HS-27A (cell line): ENCODE measurements at places on chromosomes 13 and 19.

- DNase-seq: no peak
Measured at GRCh38 chr13:39335721-39336120, 267.3 kb downstream of the LHFPL6 start.

GRCh38 chr13:46343279-46343994 lies 43.6 kb downstream of the RUBCNL start:
- DNase-seq: no peak

- DNase-seq: no peak
Measured at GRCh38 chr19:5823579-5824281, 15.8 kb downstream of the FUT6 start.

DNA sequence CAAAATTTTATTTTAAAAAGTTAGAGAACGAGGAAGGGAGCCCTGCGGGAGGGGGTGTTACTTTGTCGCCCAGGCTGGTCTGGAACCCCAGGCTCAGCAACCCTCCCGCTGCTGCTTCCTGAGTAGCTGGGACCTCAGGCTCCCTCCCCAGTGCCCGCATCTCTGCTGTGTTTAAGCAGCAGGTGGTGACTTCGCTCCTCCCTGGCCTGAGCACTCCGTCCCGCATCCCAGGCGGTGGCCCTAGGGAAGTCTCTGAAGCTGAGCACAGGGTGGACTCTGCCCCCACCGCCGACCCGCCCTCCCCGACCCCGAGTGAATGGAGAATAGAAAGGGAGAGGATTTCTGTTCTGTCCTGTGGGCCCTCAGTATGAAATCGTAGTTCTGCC lies 30.5 kb downstream of the ZNF701 start:
- no peak for DNase-seq

- no peak for DNase-seq
Measured at GRCh38 chr19:45231891-45232290, 13.3 kb downstream of the EXOC3L2 start.

- no peak for DNase-seq
Measured at GRCh38 chr13:25981060-25981459, 70.8 kb downstream of the SHISA2 start.

DNA sequence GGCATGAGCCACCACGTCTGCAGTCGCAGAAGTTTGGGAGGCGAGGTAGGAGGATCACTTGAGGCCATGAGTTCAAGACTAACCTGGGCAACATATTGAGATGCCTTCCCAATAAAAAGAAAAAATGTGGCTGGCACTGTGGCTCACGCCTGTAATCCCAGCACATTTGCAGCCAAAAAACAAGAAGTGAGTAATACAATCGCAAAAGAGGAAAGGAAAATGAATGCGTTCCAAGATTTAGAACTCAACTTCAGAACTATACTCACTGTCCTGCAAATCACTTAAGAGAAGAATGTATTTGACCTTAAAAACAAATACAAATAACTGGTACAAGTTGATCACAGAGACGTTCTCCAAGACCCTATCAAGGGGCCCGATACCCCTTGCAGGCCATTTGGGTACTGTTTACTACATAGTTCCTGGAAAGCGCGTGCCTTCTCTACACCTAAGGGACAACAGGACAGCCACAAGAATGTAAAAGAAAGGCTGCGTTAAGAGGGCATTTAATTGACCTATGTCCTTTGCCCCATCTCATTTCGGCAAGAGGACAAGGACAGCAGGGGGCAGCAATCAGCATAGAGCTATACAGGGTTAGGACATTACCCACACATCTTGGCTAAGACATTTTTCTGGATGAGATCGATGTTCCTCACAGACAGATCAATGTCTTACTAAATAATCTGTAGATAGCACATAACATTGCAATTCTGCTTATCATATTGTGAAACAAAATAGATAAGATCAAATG lies 41.3 kb downstream of the FLT3 start:
- DNase-seq: no peak

DNA sequence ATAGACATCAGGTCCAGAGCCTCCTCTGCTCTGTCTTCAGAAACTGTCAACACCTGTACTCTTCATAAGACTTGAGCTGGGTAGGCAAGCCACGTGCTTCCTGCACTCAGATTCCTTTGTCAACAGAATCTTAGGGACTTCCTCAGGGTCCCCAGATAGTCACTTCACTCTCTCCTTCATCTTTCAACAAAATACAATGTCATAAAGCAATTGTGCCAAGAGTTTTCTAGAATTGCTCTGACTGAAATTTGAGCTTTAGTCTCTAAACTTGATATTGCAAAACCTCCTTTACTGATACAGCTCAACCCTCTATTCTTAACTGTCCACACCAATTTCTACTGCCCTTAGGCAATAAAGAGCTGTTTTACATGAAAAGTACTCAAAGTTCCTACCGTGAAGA lies 179.9 kb downstream of the IRS2 start:
- DNase-seq: no peak

DNA sequence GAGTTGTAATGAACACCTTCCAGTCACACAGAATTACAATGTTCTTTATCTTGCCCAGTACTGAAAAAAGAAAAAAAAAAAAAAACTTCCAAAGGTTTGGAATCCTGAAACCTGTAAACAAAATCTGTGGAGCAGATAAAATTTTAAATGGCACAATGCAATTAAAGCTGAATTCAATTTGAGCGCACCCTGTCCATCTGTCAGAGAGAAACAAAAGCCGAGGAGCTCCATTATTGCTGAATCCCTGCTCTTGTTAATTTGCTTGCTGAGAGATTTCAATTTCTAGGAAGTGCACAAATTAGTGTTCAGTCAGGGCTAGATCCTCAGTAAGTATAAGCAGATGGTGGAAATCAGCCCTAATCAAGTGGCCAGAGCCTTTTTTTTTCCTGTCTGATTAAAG lies 65.2 kb downstream of the DACH1 start:
- DNase-seq: no peak

GRCh38 chr13:22357132-22357531 lies 686.3 kb downstream of the FGF9 start:
- DNase-seq: no peak

DNA sequence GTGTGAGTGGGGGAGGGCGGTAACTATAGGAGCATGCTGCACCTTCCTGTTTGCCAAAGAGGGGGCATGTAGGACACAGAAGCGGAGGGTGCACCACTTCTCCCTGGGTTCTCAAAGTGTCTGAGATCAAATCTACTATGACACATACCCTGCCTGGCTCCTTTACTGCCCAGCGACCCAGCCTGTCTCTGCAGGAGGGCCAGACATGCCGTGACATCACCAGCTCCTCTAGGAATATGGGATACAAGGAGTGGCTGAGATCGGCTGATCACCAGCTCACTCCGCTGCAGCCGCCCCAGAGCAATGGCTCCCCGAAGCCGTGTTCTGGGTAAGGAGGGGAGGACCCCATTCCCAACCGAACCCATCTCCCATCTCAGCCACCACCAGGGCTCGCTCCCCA lies 16.4 kb upstream of the IGFL1 start:
- DNase-seq: no peak
